ENCODE measurements at places on chromosomes 1 and 21. TPM values are rescaled to one million over a fixed set of nuclear protein-coding genes. Genes with fewer than 3 reads are reported as not detected.

DNA sequence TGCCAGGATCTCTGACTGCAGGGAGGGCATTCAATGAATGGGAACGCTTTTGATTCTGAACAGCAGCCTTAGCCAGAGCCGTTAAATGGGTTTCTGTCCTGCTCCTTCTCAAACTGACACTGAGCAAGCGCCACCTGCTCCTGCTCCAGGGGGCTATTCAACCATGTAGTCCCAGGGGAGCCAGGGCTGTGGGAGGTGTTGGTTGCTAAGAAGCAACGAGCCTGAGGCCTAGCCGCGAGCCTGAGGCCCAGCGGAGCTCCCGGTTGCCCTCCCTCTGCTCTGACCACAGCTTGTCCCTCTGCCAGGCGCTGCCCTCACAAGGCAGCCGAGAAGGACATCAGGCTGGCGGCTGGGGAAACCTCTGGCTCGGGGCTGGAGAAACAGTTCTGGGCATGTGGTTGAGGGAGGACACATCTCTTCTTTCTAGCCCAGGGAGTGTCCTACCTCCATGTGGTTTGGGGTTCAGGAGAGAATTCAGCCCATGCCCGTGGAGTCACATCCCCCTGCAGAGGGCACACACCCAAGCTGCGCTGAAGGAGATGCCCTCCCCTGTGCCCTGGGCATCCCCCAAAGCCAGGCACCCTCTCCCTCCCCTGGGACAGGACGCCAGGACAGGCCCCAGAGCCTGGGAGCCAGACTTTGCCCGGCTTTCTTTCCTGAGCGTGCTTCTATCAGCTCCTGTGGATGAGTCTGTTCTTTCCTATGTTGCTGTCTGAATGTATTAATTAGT lies 18.0 kb downstream of the PCP4 start:
- no peak for DNase-seq

DNA sequence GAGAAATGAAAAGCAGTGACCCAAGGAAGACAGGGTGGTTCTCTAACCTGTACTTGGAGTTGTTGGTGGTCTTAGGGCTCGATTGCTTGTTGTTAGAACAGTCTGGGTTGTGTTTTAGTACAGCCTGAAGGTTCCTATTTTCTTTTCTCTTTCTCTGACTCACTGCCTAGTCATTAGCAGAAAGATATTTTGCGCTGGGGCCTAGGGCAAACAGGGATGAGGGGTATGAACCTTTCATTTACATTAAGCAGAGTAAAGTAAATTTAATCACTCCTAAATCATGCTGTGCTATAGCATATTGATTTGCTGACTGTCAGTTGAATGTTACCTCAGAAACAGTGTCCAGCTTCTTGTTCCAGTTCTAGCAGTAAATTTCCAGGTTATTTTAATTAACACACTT lies 197.2 kb downstream of the RWDD3 start:
- no peak for DNase-seq

DNA sequence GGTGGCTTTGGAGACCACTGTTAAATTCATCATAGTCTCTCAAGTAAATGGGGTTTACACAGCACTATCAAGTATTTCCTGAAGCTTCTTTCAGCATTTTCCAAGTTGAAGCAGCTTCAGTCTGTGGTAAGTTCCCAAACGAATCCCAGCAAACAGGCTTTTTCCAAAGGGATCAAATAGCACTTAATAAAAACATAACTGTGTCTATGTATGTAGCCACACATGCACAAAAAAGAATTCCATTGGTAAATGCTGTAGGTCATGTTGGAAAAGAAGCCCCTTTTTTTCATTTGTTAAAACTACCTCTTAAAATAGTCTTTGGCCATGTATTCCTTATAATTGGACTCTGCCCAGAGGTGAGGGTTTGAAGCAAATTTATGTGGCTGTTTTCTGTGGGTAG lies 69.8 kb downstream of the HHAT start:
- DNase-seq: no peak

- no peak for DNase-seq
Measured at GRCh38 chr1:161956097-161956496, 67.6 kb downstream of the OLFML2B start.

DNA sequence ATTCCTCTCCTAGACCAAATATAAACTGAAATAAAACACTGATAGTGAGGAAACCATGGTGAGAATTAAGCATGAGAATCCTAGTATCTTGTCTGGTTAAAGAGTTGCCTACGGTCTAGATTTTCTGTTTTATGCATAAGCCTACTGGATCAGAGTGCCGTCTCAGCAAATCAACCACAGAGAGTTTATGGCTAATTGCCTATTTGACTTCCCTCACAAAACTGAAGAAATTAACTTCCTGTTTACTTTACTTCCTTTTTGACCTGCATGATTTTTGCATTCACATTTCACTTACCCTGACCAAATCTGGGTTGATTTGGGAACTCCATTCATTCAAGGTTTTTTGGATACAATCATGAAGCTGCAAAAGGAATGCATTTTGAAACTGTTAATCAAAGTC lies 5.0 kb downstream of the GCLM start:
- DNase-seq: no peak

DNA sequence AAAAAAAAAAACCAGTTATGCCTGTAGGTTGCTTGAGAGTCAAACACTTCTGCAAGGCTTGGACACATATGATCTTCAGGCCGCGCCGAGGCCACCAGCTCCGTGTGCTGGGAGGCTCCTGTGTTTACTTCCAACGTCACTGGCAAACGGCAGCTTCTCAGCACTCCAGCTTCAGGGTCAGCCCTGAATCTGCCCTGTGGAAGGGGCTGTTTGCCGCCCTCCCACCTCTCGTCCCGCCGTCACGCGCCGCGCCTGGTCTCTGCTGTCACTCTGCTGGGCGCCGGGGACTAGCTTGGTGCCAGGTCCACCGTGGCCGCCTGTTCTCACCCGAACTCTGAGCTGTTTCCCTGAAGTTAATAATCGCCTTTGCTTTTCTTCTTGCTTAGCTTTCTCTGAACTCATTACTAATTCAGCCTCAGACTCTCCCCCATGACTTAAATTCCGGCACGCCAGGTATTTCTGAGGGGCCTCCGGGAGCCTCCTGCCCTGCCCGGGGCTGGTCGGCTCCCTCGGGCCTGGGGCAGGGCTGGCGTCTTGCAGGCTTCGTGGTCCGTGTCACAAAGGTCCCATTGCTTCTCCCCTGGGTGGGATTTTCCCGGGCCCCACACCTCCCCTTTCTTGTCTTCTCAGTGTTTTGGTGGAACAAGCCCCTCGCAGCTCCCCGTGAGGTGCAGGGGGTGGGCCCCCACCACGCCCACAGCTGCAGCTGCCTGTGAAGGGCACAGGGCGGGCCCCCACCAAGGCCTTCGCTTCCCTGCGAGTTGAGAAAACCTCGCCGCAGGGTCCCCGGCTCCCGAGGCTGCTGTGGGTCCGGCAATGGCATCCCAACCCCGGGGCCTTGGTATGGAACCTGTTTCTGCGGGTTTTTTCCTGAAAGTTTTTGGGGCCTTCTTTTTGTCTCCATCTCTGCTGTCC lies 14.6 kb upstream of the C1orf159 start:
- DNase-seq: peak; percentile 45

GRCh38 chr1:44842862-44843655 lies at the start of gene PTCH2:
TSS of gene PTCH2 (minus strand) at chr1:44843253. CDS start at chr1:44842932, 321 bp downstream.
- peak; percentile 86 for DNase-seq

DNA sequence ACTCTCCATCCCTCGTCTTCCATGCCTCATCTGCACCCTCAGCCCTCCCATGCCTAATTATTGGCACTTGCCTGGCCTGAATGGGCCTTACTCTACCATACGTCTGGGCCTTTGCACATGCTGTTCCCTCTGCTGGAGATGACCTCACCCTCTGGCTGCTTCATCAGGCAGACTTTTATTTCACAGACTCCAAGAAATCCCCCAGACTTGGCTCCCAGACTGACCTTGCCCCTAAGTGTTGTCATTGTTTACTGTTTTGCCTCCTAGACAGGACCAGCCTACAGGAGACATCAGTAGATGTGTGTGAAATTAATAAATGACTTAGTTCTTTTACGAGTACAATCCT lies 5.2 kb upstream of the AHDC1 start:
- no peak for DNase-seq

- DNase-seq: no peak
Measured at GRCh38 chr1:108114033-108114599, 86.0 kb downstream of the SLC25A24 start.

DNA sequence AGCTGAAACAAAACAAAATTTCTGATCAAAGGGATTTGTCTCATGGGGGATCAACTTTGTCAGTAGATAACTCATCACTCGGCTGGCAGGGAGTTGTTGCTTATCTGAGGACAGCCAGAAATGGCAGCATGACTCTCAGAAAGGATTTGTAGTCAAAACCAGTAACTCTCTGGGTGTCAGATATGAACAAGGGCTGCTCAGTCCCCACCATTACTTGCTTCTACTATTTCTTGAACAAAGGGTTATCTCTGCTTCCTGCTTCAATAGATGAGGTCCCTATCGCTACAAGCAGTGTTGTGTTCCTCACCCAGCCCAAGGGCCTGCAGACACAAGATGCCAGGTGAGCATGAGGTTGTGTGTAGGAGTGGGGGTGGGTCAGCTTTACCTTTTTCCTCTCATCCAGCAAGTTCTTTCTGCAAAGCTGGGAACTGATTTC lies 116.2 kb downstream of the PTBP2 start:
- no peak for DNase-seq

DNA sequence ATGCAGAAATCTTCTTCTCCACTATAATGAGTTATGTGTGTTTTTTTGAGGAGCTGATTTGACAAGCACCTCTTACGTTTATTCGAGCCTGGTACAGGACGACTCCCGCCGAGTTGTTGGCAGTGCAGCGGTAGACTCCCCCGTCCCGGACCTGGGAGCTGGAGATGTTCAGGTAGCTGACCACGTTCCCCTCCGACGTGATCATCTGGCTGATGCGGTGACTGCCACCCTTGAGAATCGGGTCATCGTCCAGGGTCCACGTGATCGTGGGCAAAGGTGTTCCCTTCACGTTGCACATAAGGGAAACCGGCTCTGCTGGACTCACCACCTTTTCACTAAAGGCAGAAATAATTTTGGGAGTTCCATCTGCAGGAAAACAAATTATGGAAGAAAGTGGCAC lies 471.8 kb downstream of the PCP4 start:
- DNase-seq: no peak

DNA sequence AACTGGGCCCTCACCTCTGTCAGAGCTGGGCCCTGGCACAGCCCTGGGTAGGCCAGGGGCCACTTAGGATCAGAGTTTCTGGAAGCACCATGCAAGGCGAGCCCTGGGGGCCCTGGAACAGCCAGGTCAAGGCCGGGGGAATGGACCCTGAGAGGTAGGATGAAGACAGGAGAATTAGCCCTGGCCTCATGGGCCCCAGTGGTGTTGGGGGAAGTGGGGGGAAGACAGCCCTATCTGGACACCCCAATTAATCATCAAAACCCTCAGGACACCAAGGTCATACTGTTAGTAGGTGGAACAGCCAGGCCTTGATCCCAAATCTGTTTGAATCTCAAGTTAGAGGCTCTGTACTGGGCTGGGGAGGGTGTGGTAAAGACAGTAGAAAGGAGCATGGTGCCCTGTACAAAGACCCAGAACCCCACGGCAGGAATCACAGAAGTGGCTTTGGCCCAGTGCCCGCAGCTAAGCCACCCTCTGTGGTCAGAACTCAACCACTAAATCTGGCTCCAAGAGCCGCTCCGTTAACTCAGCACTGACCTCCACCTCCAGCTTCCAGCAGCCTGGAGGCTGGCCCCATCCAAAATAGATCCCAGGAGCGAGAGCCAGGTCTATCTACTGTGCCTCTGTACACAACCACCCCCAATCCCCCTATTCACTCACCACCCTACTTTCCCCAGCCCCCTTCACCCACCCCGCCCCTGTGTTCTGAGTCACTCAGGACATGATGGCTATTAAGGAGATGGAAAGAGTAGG lies 14.0 kb upstream of the TRIM63 start:
- peak; percentile 74 for DNase-seq

- no peak for DNase-seq
Measured at GRCh38 chr21:28805885-28806284, 186.8 kb downstream of the LTN1 start.

- no peak for DNase-seq
Measured at GRCh38 chr1:169860187-169860586, 33.5 kb downstream of the SCYL3 start.

- DNase-seq: no peak
Measured at GRCh38 chr1:205199090-205199930, 12.2 kb downstream of the DSTYK start.

DNA sequence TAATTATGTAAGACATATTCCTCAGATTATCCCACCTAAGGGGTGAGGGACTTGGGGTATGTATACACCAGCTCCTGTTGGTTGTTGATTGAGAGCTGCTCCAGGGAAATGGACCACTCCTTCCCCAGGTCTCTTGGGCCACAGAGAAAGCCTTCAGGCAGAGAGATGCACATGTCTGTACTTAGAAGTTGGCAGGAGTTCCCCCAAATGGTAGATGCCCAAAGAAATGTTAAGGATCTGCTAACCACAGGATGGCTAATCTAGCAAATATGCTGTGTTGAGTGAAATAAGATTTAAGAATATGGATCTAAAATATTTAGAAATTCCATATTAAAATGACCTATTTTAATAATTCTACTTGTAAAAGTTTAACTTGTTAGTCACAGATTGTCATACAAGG lies 100.8 kb upstream of the DNAH14 start:
- DNase-seq: no peak

DNA sequence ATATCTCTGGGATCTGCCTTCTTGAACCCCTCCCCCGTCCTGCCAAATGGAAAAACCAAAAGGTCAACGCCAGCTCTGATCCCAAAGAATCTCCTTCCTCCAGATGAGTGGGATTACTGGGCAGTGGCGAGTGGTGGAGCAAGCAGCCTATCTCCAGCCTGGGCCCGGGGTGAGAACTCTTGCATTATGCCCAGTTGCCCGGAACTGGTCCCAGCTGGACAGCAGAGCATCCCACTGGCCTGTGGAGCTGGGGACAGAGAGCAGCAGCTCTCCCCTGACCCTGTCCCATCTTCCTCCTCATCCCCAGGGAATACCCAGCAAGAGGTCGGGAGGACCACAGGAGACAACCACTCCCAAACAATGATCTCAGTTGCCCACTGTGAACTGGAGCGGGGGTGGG lies 130.5 kb downstream of the TMEM53 start:
- no peak for DNase-seq

- no peak for DNase-seq
Measured at GRCh38 chr1:229666585-229666984, 40.5 kb downstream of the URB2 start.

GRCh38 chr1:51648180-51649109 lies 31.6 kb downstream of the OSBPL9 start:
- DNase-seq: no peak

The EDN2 gene
- not detected for total RNA-seq

The IL19 gene
- total RNA-seq: not detected

The CHODL gene
- 0.14 TPM for total RNA-seq

The CLDN8 gene
- not detected for total RNA-seq

The STX12 gene
- total RNA-seq: 24.4 TPM

The FCGR3B gene
- total RNA-seq: 4.8 TPM

The FAM72B gene
- total RNA-seq: 0.43 TPM

Data from Right ventricle myocardium inferior (tissue), 1 donor.